ENCODE measurements at places on chromosomes 2 and 18.

DNA sequence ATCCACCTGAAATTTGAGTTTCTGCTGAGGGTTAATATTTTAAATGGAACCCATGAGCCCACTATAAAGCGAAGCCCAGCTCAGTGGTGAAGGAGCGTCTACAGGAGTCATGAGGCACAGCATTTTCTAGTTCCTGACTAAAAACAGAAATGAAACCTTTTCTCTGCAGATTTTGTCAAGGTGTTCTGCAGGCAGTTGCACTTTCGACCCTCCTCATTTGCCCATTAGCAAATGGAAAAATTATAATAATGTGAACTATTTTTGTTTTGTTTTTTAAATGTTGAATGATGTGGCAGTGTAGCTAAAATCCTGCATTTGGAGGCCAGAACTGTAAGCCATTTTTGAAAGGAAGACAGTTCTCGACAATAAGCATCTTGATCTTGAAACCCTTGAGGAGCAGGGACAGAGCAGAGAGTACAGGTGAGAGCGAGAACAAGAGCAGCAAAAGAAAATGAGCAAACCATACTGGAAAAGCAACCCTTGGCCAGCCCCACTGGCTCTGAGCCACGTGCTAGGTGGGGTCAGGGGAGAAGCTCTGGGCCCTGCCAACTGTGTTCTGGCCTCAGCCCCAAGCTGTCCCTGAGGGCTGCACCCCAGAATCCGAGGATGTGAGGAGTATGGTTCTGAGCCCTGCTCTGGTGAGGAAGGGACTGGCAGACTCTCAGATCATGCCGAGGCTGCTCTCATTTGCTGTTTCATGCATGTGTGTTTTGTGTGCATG is 26.4 kb upstream of the COPS8 start:
- DNase-seq: no peak

GRCh38 chr2:181851726-181852125 is 39.8 kb upstream of the ITPRID2 start:
- no peak for DNase-seq

DNA sequence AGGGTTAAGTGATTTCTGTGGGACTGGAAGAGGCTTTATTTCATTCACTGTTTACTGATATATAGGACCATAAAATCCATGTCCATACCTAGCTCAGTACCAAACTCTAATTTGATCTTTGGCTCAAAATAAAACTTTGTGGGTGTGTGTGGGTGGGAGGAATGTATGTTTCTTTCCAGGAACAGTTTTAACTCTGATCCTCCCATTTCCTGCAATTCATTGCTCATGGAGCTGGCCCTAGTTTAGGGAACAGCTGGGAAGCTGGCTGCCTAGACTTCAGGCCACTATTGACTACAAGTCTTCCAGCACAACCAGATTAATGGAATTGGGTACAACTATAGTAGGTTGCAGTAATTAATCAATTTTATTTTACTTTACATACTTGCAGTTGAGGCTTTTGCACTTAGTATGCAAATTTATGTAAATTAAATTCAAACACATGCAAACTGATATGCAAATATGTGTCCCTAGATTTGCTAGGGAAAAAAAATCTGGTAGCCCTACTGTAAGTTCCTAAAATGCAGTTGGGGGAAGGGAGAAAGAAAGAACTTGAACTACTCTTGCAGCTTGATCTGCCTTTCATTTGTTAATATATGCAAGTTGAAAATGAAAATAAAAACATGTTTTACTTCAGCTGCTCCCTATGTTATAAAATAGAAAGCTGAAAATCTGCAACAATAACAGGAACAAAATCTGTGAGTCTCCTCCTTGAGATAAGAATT is 1070.3 kb upstream of the CELF4 start:
- no peak for DNase-seq

GRCh38 chr2:149160701-149161217 is 122.3 kb downstream of the LYPD6B start:
- DNase-seq: peak; percentile 26

- DNase-seq: no peak
Observed at GRCh38 chr2:97714950-97715652, 1.7 kb downstream of the ZAP70 start.

DNA sequence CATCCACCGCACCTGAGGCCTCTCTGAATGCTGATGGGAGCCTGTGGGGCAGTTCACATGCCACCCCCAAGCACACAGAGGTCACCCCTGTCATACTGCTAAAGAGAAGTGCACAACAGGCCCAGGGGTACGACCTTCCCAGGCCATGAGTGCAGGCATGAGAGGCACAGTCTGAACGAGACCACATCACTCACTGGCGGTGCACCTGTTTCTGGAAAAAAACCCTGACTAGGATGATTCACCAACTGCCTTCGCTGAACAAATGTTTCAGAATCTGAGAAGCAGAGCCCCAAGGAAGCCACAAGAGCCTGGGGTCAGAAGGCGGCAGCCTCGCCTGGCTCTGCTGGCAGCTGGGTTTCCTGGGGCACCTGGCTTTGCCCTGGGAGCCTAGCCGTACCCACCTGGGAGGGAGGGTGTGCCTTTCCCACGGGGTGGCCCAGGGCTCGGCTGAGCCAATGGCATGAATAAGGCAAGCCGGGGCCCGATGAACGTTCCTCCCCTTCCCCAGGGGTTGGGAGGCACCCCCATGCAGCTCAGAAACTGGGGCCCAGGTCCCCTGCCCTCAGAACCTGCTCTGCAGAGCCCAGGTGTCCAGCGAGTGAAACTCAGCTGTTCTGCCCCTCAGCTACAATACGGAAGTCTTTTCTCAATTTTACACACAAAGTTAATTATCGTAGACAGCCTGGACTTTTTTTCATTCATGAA is 73.8 kb downstream of the HDAC4 start:
- peak; percentile 57 for DNase-seq

- no peak for DNase-seq
Observed at GRCh38 chr2:211564441-211564840, 974.2 kb downstream of the ERBB4 start.

GRCh38 chr2:212912445-212913103 is 238.8 kb downstream of the IKZF2 start:
- DNase-seq: no peak
